ENCODE measurements at places on chromosomes 7 and 10.

DNA sequence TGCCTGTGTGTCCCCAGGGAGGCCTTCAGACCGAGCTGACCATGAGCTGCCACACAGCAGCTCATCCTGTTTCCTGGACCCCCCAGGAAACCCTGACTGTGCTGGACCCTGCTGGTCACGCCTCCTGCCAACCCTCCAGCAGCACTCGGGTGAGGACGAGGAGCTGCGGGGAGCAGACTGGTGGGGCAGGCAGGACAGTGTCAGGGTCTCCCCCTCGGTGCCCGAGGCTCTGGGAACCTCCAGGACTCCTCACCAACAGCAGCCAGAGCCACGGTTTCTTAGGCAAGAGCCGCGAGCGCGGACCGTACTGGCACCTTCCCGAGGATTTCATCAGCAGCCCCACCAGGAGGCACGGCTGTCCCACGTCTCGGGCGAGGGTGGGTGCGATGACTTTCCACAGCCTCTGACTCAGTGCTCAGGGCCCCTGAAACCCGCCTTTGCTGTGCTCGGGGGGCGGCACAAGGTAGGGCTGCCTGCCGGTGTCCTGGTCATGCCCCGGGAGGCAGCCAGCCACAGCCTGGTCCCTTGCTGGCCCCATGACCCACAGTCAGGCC lies 186.9 kb downstream of the ELFN1 start:
- DNase-seq, result no peak

- DNase-seq, result no peak
These were observed 10.7 kb upstream of the KMT2E start for GRCh38 chr7:105003275-105003674.

GRCh38 chr10:107671960-107672359 lies 507.5 kb upstream of the SORCS1 start:
- DNase-seq, result no peak

GRCh38 chr10:71698737-71699136 lies 20.8 kb downstream of the C10orf105 start:
- DNase-seq, result no peak

DNA sequence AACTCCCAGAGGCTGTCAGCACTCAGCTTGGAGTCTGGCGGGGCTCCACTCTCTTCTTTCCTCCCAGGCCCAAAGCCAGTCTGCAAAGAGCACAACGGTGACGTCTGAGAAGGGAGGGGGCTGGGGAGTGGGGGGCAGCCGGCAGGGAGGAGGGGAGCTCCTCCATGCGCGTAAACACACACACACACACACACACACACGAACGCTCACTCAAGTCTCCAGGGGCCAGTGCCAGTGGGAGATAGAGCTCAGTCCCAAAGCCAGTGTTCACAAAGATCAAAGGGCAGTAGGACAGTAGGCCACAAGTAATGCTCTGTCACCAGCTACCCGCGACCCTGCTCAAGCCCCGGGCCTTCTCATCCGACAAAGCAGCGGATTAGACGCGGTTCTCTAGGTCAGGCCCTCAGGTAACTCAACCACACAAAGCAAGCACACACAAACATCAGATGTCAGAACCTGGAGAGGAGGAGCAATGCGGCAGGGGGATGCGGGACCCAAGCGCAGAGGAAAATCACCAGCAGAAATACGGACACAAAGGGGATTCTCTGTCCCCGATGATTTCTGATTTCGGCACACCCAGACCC lies 19.9 kb downstream of the TCAF1 start:
- DNase-seq, result no peak

DNA sequence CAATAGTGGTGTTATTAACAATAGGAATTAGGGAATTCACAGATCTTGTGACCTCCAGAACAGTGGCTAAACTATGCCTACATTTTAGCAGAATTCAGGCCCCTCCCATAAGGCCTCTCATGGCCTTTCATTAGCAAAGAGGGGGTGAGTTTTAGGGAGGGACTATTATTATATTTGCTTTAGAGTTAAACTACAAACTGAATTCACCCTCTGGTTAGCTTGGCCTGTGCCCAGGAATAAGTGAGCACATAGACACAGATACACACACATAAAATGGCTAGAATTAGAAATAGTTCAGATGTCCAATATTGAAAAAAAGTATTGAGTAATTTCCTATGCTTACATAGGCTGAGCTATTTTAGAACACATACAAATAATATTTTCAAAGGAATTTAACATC lies 818.8 kb upstream of the COBL start:
- DNase-seq, result no peak

GRCh38 chr10:73857446-73857845 lies 16.9 kb downstream of the CAMK2G start:
- no peak for DNase-seq

All from NCI-H2107 (cell line).